Activated CD4-positive, alpha-beta T cell treated with anti-CD3 and anti-CD28 coated beads, Interleukin-2, amount 50 U/mL, for 1 hour (primary cell): ENCODE measurements at places on chromosomes 4 and X.

DNA sequence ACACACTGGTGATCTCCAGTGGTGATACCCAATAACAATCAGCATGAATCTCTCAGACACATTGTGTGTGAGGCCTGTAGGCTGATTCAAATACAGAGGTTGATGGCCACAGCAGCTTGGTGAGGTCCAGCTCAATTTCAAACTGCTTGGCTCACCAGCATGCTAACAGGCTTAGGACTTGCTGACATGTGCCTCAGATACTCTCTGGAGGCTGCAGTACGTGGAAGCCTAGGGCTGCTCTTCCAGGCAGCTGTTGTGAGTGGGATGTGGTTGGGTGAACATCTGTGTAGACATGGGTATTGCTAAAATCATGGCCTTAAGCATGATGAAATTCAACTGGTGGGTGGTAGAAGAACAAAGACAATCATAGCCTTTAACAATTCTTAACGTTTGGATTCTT lies 4.3 kb downstream of the CXCL9 start:
- DNase-seq, result no peak

GRCh38 chr4:107255114-107255513 lies 219.0 kb upstream of the DKK2 start:
- DNase-seq, result no peak

DNA sequence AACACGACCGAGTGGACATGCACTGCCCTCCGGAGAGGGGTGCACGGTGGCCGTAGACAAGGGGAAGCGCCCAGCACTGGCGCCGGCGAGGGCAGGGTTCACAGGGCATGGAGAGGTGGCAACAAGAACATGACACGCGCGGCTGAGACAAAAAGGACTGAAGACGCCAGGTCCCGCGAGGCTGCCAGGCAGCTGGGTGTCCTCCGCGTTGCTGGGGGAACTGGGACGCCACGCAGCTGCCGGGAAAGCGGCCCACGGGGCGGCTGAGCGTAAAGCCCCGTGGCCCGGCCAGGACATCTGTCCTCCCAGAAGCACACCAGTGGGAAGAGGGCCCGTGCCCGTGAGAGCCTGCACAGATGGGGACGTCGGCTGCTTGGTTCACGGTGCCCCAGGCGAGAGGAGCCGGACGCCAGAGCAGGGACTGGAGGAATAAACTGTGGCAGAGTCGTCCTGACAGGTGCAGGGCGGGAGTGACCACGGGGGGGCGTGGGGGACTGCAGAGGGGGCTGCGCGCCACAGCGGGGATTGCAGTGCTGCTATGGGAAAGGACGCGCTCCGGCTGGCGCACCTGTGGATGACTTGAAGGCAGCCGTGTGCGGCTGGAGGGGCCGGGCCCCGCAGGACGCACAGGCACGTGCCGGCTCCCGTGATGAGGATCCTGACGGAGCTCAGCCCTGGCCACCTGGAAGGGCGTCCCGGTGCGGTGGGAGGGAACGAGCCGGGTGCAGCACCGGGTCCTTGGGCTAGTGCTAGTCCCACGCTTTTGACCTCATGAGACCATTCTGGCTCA lies 32.1 kb upstream of the GTPBP6 start:
- DNase-seq, result no peak

- no peak for DNase-seq
These were observed 402 bp downstream of the CCDC120 start for GRCh38 chrX:49059201-49059600.
